ENCODE measurements at places on chromosomes 3 and 15.
A peak's percentile ranks its signal among the peaks of the same experiment; 100 is the strongest.

GRCh38 chr3:42706721-42707619 lies 4.4 kb upstream of the HHATL start:
- no peak for DNase-seq

DNA sequence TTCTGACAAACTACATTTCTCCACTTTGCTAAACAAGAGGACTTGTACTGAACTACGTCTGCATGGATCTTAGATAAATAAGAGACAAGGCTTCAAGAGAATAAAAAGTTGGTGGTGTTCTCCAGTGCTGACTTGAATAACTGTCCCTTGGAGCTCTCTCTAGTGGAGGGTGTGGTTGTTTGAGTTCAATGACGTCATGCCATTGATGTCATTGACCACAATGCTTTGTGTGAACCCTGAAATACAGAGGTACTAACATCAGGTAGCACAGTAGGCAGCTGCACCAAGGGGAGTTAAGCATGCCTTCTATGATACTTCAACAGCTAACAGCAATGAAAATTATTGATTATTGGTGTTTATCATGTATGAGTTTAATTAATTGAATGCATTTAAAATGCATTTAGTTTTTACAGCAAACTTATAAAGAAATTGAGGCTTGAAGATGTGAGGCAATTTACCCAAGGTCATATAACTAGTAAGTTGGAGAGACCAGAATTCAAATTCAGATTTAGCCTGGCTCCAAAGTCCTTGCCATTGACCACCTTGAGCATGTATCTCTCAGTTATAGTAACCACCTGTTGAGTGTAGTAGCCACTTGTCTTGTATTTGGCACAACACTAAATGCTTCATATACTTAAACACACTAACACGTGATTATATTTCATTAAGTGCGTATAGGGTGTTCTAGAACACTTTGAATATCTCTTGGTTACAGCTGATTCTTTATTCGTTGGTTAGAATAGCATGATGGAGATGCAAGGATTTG lies 126.0 kb upstream of the ANKRD28 start:
- no peak for DNase-seq

GRCh38 chr15:77107531-77108355 lies 36.8 kb upstream of the TSPAN3 start:
- DNase-seq, result peak; percentile 2

DNA sequence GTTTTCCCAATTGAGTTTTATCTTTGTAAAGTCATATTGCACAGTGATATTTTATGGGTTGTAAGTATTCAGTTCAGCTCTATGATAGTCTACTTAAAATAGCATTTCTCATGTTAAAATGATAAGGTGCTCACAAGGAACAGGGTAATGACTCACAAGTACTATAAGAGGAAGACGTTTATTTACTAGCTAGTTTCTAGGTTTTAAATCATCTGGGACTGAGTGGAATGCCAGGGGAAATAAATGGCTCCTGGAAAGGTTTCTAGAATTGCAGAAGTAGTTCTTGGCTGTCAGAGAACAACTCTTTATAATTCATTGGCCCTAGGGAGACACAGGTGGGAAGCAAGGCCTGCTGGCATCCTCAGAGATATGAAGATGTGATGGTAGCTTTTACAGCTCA lies 112.8 kb downstream of the CHDH start:
- DNase-seq, result no peak

DNA sequence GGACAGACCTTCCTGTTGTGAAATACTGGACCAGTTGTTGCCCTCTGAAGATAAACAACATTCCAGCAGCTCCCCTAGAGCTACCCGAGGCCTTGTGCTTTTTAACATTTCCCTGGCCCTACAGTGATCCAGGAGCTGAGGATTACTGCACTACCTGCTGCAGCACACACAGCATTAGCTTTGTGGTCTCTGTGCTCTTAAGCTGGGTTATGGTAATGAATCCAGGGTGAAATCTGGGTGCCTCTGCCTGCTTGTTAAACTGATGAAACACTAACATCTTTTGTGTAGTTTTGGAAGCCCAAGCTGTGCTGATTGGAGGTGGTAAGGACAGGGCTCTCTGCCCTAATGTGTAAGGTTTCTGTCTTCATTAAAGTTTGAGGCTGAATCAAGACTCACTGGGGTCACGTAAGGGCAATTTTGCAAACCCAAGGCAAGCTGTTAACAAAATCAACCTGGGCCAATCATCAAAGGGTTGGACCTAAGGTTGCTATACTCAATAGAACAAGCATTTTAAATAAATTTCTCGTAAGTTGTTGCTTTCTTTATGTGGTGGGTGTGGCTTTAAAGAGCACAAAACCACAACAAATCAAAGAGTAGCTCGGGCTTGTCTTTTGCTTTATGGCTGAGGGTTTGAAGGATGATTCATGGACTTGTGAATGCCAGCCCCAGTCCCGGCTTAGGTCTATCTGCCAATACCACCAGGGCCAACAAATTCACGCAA lies 183.9 kb downstream of the TPRG1 start:
- no peak for DNase-seq
